Stimulated activated CD4-positive, alpha-beta T cell treated with anti-CD3 and anti-CD28 coated beads, Interleukin-1b, Interleukin-23, amount 100 ng/mL, for 1 hour (primary cell): ENCODE measurements at places on chromosomes 11 and 22.

DNA sequence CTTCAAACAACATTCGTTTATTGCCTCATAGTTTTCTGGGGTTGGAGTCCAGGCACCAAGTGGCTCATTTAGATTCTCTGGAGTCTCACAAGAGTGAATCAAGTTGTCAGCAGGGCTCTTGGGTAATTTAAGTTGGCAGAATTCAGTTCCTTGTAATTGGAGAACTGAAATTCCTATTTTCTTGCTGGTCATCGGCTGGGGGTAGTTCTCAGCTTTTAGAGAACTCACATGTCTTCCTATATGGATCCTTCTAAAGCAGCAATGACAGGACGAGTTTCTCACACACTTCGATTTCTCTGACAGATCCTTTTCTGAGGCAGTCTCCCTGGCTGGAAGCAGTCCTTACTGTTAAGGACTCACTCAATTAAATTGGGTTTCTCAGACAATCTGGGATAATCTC lies 17.3 kb upstream of the OOSP4B start:
- DNase-seq = no peak

GRCh38 chr11:13258855-13259254 lies 18.7 kb upstream of the BMAL1 start:
- no peak for DNase-seq

GRCh38 chr11:73795925-73796632 lies 8.4 kb downstream of the MRPL48 start:
- no peak for DNase-seq

- DNase-seq = no peak
These were observed 161.6 kb downstream of the PKNOX2 start for GRCh38 chr11:125326126-125326525.

DNA sequence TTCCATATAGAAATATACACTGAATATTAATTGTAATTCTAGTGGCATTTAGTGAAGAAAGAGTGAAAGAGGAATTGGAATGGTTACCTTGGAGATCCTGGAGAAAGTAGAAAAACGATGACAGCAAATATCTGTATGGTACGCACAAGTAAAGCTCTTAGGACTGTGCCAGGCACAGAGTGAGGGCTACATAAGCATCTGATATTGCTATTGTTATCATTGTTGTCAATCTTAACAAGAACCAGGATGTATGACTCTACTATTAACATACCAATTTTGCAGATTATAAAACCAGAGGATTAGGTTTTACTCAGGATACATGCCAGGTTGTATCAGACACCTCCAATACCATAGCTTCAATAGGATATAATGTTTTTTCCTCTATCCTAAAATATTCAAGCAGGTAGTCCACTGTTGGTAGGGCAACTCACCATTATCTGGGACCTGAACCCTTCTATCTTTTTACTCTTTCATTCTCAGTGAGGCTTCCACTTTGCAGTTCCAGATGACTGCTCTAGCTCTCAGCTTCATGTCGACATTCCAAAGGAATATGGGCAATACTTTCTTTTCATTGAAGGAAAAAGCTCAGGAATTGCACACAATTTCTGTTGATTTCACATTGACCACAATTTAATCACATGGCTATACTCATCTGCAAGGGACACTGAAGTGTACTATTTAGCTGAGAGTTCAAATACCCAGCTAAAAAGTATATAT lies 73.2 kb downstream of the RAB38 start:
- no peak for DNase-seq
